Esophagus squamous epithelium (tissue), 5 donors: ENCODE measurements at places on chromosomes 16 and 17.

GRCh38 chr16:81640681-81641070 is 138.4 kb upstream of the PLCG2 start:
- DNase-seq: no peak

DNA sequence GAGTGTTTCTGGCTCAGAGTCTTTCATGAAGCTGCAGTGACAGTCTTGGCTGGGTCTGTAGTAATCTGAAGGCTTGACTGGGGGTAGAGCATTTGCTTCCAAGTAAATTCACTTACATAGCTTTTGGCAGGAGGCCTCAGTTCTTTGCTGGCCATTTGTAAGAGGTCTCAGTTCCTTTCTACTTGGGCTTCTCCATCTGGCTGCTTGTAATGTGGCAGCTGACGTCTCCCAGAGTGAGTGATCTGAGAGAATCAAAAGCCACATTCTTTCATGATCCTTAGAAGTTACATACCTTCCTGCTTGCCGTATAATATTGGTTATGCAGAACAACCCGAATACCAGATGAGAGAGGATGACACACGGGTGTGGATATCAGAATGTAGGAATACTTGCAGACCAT is 39.8 kb downstream of the NF1 start:
- DNase-seq: no peak

- no peak for DNase-seq
Observed at GRCh38 chr17:50274142-50274896, at the start of gene TMEM92. TMEM92 (plus strand) TSS chr17:50274466; CDS start chr17:50274502, 36 bp downstream.

- DNase-seq: no peak
Observed at GRCh38 chr16:82421851-82422250, 204.9 kb upstream of the CDH13 start.

- no peak for DNase-seq
Observed at GRCh38 chr17:34412534-34412933, 49.5 kb upstream of the CCL1 start.

- no peak for DNase-seq
Observed at GRCh38 chr16:67707790-67708189, 11.3 kb downstream of the GFOD2 start.

DNA sequence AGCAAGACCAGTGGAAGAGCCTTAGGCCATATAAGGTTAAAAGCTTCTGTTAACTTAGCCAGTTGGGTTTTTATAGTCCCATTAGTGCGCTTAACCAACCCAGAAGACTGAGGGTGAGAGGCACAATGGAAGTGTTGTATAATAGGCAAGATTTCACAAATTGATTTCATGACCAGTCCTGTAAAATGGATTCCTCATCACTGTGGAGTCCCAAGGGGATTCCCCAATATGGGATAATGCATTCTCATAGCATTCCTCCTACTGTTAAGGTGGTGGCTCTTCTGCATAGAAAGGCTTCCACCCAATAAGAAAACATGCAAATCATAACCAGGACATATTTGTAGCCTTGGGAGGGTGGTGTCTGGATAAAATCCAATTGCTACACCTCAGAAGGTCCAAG is 22.1 kb upstream of the B4GALNT2 start:
- DNase-seq: no peak

GRCh38 chr17:15103785-15104184 is 161.3 kb downstream of the PMP22 start:
- DNase-seq: no peak

GRCh38 chr17:43536236-43536992 is 9.7 kb downstream of the ETV4 start:
- DNase-seq: no peak

GRCh38 chr17:79607940-79608623 is 2.8 kb downstream of the RBFOX3 start:
- DNase-seq: no peak

- DNase-seq: no peak
Observed at GRCh38 chr17:37481001-37481665, 8.6 kb upstream of the DUSP14 start.

DNA sequence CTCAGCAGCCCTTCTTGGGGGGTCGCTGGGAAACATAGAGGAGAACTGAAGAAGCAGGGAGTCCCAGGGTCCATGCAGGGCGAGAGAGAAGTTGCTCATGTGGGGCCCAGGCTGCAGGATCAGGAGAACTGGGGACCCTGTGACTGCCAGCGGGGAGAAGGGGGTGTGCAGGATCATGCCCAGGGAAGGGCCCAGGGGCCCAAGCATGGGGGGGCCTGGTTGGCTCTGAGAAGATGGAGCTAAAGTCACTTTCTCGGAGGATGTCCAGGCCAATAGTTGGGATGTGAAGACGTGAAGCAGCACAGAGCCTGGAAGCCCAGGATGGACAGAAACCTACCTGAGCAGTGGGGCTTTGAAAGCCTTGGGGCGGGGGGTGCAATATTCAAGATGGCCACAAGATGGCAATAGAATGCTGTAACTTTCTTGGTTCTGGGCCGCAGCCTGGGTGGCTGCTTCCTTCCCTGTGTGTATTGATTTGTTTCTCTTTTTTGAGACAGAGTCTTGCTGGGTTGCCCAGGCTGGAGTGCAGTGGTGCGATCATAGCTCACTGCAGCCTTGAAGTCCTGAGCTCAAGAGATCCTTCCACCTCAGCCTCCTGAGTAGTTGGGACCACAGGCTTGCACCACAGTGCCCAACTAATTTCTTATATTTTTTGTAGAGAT is 3.4 kb downstream of the STH start:
- no peak for DNase-seq

- no peak for DNase-seq
Observed at GRCh38 chr16:57289391-57290257, 5.2 kb upstream of the PLLP start.

GRCh38 chr17:81481073-81481799 is 31.4 kb downstream of the ACTG1 start:
- DNase-seq: no peak

GRCh38 chr17:3818786-3819185 is 17.8 kb upstream of the ITGAE start:
- DNase-seq: no peak

DNA sequence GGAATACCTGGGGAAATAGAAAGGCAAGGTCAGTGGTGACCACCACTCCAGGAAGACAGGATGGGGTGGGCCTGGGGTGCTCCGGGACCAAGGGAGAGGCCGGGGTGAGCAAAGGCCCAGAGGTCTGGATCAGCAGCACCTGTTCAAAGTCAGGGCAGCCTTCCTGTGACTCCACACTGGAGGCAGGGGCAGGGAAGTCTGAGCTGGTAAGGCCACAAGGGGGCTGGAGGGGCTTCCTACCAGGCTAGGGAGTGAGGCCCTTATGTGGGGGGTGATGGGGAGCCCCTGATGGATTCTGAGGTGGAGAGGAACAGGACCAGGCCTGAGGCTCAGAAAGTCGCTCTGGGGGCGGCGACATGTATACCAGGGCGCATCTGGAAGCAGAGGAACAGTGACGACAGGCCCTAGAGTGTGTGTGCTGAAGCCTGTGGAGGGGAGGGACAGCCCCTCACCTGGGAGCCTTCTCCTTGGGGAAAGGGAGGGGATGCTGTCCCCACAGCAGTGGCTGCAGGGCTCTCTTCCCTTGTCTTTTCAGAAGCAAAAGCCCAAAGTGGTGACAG is 3.7 kb downstream of the C16orf78 start:
- no peak for DNase-seq

- DNase-seq: no peak
Observed at GRCh38 chr17:80964859-80965580, 26.6 kb upstream of the CHMP6 start.

DNA sequence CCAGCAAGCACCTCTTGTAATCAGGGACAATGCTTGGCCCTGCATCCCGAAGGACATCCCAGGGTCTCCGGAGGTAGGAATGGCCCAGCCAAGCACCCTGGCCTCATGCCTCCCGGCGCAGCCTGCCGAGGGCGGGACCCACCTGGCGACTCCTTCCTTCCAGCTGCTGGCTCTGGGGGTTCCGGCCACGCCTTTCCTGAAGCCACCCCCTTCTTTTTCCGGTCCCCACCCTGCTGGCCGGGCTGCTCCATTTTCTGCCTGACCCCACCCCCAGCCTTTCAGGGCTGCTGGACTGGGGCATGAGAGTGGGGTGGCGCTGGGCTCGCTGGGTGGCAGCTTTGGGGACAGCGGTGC is 22.5 kb upstream of the CIBAR2 start:
- DNase-seq: no peak

GRCh38 chr16:85833219-85833920 is 33.9 kb downstream of the COX4I1 start:
- DNase-seq: no peak

DNA sequence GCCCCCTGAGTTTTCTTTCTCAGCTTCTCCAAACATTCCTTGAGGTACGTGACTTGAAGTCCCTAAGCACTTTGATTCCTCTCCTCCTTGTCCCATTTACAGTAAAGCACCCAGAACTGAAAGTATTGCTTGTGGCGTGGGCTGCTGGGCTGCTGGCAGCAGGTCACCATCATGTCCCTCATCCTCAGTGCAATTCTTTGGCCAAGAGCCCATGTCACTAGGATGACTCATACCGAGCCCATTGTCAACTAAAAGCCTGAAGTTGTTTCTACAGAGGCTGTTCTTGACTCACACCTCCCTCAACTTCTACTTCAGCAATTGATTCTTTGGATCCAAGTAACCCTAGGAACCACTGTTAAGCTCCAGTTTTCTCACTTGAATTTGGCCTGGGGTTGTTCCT is 54.3 kb downstream of the KPNA2 start:
- no peak for DNase-seq

- no peak for DNase-seq
Observed at GRCh38 chr16:50609471-50609870, 61.3 kb downstream of the NKD1 start.
